ENCODE measurements at places on chromosomes 12 and 14. TPM values are rescaled to one million over a fixed set of nuclear protein-coding genes. Genes with fewer than 3 reads are reported as not detected.

DNA sequence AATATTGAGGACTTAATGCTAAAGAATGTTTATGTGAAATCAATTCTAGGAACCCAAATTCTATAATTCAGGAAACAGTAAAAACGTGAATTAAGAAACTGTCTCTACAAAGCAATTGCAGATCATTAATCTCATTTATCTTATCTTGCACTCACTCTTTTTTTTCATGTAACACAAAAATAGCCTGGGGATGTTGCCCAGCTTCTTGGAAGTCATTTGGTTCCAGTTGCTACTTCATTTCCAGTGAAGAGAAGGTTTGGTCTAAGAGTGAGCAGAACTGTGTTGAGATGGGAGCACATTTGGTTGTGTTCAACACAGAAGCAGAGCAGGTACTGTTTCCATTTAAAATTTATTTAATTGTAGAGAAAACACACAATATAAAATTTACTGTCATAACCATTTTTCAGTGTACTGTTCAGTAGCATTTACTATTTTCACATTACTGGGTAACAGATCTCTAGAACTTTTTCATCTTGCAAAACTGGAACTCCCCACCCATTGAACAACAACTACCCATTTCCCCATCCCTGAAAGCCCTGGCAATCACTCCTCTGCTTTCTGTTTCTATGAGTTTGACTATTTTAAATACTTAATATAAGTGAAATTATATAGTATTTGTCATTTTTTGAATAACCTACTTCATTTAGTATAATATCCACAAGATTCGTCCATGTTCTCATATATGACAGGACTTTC is 9.7 kb downstream of the CLEC6A start:
- DNase-seq = no peak

GRCh38 chr14:90409209-90409730 is 12.4 kb downstream of the CALM1 start:
- no peak for DNase-seq

- DNase-seq = no peak
Measured at GRCh38 chr12:50248883-50249282, 34.4 kb downstream of the LIMA1 start.

Gene KRT77
- total RNA-seq = not detected

Gene NTN4
- total RNA-seq = 0.08 TPM
